GDM1 (cell line): ENCODE measurements at places on chromosomes 5 and 9.

DNA sequence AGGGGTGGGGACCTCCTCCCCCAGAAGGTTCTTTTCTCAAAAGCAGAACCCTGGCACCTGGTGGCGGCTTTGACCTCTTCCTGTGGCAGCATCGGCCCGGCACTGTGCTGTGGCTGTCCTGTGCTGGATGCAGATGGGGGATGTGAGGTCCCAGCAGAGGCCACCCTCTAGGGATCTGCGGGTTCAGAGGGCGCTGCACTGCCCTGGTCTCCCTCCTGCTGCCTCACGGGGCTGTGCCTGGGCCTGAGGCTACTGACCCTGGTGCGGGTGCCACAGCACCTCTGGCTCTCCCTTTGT is 76.6 kb upstream of the CACNA1B start:
- no peak for DNase-seq

DNA sequence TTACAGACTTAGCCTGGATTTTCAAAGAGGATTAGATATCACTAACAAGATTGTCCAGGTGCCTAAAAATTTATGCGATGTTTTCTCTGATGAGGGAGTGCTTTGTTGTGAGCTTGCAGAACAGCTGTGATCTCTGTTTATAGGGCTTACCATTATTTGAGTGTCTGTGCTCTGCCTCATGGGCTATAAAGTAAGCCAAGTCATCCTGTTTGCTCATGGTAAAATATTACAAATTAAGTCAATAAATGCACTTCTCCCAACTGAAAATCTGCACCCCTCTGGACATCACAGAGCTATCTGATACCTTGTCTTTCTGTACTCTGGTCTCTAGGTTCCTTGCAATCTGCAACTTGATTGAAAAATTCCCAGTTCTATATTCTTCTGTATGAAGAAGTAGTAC is 293.4 kb upstream of the ACTBL2 start:
- DNase-seq = no peak

DNA sequence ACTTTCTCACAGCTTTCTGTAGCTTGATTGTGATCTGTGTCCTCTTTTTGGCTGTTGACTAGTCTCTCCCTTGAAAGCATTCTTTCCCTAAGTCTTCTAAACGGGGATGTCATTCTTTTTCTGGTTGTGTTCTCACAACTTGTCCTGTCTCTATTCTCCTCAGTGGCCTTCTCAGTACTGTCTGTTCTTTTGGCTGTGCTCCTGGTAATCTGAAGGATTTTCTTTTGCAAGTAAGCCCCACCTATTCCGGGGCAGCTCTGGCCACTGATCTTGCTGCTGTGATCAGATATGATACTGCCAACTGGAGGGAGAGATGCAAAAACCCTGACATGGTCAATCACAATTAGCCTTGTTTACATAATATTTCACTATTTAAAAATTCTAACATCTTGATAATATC is 172.2 kb downstream of the CDC42SE2 start:
- DNase-seq = no peak

DNA sequence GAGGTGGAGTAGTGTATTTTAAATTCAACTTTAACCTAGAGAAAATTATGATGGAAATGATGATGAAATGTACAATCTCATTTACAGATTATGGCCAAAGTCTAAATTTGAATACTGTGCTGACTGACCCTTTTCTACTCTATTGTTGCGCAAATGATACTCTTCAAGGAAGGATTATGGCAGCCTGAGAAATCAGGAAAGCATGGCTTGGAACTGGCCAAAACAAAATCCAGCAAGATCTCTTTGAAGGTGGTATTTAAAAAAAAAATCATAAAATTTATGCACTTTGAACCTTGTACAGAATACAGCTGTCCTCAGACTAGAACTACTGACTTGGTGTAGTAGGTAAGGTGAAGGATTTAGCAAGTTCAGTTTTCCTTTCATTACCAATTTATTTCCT is 105.3 kb downstream of the NDUFAF2 start:
- DNase-seq = no peak

GRCh38 chr9:70144131-70144503 is 100.5 kb downstream of the MAMDC2 start:
- DNase-seq = no peak

GRCh38 chr9:119053070-119053469 is 316.2 kb downstream of the BRINP1 start:
- DNase-seq = no peak

- no peak for DNase-seq
Measured at GRCh38 chr5:172003746-172004145, 2.7 kb downstream of the FBXW11 start.

GRCh38 chr9:136081826-136082495 is 13.1 kb downstream of the NACC2 start:
- no peak for DNase-seq

DNA sequence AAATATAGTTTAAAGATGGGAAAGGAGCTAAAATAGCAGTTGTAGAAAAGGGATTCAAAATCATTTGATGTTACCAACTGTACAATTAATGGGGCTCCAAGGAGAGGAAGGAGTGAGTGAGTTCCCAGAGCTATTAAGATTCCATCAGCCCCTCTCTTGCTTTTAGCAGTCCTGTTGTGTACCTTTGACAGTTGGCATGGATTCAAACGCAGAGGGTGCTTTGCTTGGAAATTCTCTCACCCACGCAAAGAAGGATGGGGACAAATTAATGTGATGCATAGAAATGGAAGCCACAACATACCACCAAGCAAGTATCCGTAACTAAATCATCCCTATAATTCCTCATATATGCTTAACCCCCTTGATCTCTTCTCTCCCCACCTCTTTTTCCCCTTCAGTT is 461.3 kb downstream of the EBF1 start:
- DNase-seq = no peak

DNA sequence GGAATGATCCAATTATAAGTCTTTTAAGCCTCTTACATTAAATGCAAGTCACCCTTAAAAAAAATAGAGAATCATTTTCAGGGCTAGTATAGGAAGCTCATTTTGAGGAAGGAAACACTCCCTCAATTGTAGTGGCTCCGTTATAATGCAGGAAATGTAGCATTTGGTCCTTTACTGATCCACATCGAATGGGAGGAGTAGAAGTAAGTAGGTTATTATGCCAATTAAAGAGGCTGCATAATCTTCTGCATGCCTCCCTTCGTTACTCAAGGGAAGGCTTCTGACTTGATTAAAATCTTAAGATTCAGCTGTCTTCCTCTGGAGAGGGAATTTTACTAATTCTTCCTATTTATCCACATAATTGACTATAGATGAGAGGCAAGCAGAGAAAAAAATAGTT is 579.2 kb upstream of the COX7C start:
- DNase-seq = no peak

DNA sequence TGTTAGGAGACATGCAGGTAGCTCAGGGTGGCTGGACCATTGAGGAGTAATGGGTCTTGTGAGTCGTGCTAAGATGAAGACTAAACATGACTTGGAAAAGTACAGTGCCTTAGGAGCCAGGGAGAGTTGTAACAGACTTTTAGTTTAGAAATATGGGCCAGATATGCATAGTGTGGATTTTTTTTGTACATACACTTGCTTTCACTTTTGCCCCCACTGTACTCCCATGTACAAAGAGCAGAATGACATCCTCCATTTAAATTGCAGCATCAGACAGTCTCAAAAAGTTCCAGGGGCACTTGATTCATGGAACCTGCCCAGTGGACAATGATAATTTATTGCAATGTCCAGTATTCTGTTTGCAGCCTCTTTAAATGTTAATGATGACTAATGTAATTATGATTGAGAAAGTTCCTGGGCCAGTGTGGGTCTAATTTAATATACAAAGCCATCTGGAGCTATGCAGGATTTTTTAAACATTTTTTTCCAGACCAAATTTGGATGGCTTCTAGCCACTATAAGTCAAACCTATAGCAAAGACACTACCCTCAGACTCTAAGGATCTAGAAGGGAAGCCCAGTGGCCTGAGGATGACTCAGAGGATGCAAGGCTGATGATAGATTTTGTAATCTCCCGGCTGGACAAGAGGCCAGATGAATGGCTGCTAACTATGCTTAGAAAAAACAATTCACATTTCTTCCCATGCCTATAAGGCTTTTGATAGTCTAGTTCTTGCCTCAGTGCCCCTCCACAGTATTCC is 80.1 kb downstream of the TRPC7 start:
- DNase-seq = no peak

DNA sequence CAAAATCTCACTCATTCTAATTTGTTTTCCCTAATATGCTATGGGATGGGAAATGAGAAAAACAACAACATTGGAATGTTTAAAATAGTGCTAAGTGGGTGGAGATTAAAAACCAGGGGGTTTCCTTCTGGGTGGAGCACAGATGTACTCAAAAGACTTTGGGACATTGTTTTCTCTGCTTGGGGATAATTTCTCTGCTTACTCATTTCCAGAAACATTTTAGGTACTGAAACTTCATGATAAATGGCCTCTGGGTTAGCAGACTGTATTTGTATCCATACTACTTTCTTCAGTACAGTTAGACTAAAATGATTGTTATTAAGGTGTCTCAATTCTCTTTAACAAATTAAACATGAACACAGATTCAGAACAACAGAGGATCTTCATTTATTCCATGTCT is 17.4 kb downstream of the ELOVL7 start:
- no peak for DNase-seq

DNA sequence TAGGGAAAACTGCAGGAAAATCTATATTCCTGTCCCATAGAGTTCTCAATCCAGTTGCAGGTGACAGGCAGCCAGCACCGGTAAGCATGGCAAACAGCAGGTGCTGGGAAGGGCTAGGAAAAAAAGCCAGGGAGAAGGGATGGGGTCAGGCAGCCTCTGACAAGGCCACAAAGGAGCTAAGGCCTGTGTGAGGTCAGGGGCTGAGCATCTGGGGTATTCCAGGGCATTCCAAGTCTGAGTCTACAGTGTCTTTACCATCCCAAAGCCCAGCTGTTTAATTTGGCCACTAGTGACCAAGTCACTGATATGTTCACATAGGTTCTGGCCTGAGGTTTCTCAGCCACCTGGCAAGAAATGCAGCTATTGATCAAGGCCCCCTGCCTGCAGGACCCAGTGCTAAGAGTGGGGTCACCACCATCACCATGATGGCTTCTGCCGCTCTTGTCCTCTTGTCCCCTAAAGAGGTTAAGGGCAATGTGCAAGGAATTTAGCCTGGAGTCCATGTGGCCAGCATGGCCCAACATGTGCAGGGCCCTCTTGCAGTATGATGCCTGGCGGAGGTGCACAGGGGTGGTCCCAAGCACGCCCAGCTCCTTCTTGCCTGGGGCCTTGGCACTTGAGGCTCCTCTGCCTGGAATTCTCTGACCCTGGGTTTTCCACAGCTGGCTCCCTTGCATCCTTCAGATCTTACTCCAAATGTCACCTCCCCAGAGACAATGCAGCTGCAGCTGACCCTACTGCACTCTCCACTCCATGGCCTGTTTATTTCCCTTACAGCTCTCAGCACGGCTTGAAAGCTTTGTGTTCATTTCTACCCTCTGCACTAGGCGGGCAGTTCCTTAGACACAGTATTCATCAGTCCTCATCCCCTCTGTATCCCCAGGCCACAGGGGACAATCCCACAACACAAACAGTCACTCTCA is 213.1 kb downstream of the MSX2 start:
- DNase-seq = no peak

GRCh38 chr9:75988663-75989062 is 98.2 kb downstream of the PCSK5 start:
- no peak for DNase-seq

GRCh38 chr9:21507483-21507790 is 25.3 kb upstream of the IFNE start:
- no peak for DNase-seq

DNA sequence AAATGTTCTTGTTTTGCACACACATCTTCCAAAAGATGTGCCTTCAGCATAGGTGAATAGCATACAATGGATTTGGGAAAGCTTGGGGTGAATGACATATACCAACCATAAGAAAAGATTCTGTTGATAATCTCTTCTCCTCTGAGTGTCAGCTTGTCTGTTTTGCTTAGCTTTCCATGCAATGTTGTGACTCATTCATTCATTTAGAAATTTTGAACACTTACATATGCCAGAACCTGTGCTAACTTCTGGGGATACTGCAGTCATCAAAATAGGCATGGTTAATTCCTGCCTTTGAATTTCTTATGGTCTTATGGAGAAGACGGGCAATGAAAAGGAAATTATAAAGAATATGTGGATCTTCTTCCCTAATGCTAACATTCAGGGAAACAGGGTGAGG is 14.1 kb downstream of the ADRB2 start:
- no peak for DNase-seq

GRCh38 chr5:177295924-177296323 is 7.6 kb downstream of the RAB24 start:
- DNase-seq = no peak

- DNase-seq = no peak
Measured at GRCh38 chr5:37938861-37939260, 99.0 kb upstream of the GDNF start.

GRCh38 chr5:132225165-132226032 is 2.3 kb downstream of the P4HA2 start:
- no peak for DNase-seq

DNA sequence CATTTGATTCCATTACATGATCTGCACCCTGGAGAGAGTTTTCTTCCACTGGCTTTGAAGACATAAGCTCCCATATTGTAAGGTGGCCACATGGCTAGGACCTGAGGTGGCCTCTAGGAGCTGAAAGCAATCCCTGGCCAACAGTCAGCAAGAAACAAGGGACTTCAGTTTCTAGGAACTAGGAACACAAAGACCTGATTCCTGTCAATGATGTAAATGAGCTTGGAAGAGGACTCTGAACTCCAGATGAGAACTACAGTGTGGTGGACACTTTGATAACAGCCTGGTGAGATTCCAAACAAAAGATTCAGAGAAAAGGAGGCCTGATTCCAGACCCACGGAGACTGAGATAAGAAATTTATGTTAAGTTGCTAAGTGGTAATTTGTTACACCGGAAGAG is 129.0 kb downstream of the MCTP1 start:
- DNase-seq = no peak

GRCh38 chr9:37371565-37372464 is 50.7 kb upstream of the GRHPR start:
- no peak for DNase-seq

GRCh38 chr9:93092251-93092991 is 3.6 kb upstream of the CARD19 start:
- DNase-seq = no peak

DNA sequence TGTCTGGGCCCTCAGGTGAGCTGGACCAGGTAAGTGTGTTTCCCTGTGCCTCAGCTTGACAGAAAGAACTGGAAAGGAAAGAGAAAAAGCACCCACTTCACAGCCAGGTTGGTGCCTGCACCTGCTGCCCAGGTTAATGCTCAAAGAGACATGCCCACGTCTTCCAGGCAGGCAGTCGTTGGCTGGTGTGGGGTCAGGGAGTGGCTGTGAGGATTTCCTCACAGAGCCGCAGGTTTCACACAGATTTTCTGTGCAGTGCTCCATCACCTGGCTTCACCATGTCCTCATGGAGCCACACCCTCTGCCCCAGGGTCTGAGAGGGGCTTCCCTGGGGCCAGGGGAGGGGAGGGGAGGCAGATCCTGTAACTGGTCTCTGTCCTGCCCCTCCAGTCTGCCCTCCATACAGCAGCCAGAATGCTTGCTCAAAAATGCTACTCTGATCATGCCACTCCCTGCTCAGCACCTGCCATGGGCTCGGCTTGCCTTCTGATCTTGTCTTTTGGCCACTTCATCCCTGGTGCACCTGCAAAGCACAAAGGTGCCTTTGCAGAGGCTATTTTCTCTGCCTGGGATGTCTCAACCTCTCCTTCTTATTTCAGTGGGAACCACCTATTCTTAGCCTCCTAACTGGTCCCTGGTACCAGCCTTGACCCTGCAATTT is 82.5 kb upstream of the UBTD2 start:
- no peak for DNase-seq

GRCh38 chr9:109114670-109115069 is 5.1 kb downstream of the TMEM245 start:
- no peak for DNase-seq

- no peak for DNase-seq
Measured at GRCh38 chr5:852018-852417, 1.2 kb upstream of the ZDHHC11 start.
